ENCODE measurements at places on chromosomes 11 and 22. TPM values are rescaled to one million over a fixed set of nuclear protein-coding genes. Genes with fewer than 3 reads are reported as not detected.

Gene DEFB131B
- total RNA-seq, result not detected

Gene VSIG2
- total RNA-seq, result not detected

Gene ADORA2A
- 15.0 TPM for total RNA-seq

GRCh38 chr11:109062445-109062844 is 359.5 kb upstream of the C11orf87 start:
- DNase-seq, result no peak

DNA sequence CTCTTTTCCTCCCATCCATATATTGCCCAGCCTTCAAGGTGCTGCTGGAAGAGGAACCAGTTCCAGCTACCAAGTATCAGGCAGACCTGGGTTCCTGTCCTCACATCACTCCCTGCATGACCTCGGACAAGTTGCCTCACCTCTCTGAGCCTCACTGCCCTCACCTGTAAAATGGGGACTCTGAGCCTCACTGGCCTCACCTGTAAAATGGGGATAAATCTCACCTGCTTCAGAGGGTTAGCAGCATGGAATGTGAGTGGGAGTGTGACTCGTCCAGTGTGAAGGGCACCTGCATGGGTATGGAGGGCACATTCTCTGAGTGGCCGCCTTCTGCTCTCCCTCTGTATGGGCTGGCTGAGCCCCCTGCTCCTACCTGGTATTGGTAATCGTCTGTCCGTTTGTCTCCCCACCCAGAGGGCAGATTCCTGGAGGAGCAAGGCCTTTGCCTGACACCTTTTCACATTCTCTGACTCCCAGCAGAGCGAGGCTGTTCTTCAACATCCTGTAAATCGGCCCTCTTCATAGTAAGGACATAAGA is 3.7 kb downstream of the GRIK4 start:
- no peak for DNase-seq

DNA sequence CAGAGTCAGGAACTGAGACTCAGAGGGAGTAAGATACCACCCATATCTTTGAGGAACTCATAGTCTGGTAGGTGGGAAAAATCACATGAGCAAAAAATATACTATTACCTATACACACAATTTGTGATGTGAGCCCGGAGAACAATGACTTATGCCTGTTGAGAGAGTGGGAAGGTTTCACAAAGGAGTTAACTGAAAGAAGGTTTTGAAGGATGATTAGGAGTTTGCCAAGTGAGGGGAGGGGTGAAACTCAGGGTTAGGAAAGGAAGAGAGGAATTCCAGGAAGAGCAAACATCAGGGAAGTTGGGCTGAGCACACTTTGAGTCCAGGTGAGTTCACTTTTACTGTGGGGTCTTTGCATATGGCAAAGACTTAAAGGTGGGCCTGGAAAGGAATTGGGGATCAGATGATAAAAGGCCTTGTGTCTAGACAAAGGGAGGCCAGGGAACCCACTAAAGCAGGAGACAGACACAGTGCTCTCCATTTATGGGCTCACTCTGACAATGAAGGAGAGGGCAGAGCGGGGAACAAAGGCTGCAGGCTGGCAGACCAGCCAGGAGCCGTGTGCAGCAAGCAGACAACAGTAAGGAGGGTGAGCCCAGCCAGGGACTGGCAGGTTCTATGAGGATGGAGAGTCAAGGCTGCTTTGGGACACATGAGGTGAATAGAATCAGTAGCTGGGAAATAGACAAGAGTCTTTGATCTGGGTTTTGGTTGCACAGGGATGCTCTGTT is 33.1 kb downstream of the TSPAN18 start:
- DNase-seq, result no peak

DNA sequence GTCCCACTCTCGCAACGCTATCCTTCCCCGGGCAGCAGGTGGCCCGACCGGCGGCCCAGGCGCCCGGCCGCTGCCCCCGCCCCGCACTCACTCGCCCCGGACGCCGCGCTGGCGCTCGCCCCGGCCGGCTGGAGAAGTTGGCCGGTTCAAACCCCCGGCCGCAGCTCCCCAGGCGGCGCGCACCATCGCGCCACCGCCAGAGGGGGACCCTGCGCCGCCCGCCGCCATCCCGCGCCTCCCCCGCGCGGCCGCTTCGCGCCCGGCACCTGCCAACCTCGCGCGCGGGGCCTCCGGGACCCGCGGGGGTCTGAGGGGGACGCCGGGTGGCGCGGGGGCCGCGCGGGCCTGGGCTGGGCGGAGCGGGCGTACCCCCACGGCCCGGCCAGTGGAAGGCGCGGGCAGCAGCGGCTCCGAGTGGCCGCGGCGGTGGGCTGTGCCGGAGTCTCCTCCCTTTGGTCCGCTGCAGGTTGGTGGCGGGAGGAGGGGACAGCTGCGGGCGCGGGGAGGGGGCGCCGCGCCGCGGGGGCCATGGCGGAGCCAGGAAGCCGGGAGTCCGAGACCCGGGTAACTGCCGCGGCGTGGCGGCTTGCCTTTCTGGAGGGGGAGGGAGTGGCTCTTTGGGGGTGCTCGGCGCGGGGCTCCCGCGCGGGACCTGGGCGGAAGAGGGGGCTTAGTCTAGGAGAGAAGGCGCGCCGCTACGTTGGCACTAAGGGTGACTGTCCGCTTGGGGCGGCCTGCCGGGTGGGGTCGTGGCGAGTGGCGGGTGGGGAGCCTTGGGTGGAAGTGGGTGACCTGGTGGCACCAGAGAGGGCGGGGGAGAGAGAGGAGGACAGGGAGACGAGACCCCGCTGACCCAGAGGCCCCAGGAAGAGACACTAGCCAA is at the start of the genes MPST and TST:
TSS of gene MPST (plus strand) at position 434 of the 883 bp plus-strand sequence. CDS start at position 529, 95 bp downstream.
TSS of gene TST (minus strand) at position 139 of the 883 bp plus-strand sequence. CDS start 715 bp downstream, outside the sequence.
- peak; percentile 44 for DNase-seq

Gene FERMT3
- 194 TPM for total RNA-seq

DNA sequence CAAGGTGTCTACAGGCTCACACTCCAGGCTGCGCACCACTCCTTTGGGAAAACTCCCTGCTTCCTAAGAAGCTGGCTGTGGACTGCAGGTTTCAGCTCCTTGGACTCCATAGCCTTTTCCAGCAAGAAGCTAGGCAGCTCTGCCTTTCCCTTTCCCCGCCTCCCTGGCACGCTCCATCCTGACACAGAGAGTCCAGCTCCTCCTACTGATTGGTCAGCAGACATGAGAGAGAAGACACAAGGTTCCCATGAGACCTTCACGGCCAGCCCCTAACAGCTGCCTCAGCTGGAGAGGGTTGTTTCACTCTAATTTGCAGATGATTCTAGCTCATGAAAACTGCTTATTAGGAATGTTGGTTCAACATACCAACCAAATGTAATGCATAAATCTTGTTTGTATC is 27.6 kb downstream of the TENM4 start:
- no peak for DNase-seq

- no peak for DNase-seq
Observed at GRCh38 chr11:95521133-95521542, 268.4 kb downstream of the FAM76B start.

DNA sequence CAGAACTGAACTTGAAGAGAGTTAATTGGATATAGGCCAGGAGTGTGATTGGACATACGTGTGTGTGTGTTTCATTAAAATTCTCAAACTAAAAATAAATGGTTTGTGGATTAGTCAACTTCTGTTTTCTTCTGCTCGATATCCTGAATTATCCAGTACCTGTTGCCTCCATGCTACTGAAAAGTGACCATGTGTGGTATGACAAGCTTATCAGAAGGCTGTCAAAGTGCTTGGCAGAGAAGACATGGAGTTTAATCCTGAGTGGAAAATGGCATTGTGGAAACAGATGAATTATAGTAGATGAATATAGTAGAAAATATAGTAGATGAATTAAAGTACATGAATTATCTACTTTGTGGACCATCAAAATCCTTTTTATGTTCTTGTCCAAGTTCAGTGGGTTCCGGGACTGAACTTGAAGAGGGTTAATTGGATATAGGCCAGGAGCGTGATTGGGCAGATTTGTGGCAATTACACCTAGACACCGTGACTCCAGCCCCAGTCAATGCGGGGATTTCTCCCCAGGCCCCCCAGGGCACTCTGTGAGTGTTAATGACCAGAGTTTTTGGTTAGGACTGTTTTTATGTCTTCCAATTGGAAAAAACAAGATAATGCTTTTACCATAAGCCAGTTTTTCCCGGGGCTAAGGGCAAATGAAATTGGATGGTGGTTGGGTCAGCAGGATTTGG is 30.1 kb downstream of the GRAMD1B start:
- DNase-seq, result no peak

GRCh38 chr22:43288378-43288777 is 54.8 kb downstream of the SCUBE1 start:
- DNase-seq, result no peak

GRCh38 chr11:123145661-123146060 is 49.4 kb downstream of the CLMP start:
- DNase-seq, result no peak

- no peak for DNase-seq
Observed at GRCh38 chr11:94117871-94118270, 10.8 kb upstream of the PANX1 start.

Gene KCNJ11
- not detected for total RNA-seq

DNA sequence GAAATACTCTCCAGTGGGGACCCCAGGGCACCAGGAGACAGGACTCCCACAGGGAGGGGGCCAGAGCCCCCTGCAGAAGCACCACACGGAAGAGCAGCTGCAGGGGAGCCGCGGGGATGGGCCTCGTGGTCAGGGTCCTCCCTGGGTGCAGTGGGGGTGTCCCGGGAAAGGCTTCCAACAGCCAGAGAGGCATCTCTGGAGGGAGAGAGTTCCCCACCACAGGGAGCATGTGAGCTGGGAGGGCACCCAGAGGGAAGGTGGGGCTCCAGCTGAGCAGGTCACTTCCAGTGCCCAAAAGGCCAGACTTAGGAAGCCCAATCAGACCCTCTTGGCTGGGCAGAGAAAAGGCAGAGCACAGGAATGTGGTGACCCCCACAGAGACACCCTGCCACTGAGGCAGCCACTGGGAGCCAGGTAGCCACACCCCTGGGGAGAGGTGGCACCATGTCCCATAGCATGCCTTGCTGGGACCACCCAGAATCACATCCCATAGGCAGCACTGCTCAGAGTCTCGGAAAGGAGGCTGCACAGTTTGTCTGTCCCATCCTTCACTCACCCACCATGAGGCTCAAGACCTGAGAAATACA is 49.9 kb upstream of the LMO1 start:
- DNase-seq, result no peak

Gene C22orf42
- total RNA-seq, result not detected

DNA sequence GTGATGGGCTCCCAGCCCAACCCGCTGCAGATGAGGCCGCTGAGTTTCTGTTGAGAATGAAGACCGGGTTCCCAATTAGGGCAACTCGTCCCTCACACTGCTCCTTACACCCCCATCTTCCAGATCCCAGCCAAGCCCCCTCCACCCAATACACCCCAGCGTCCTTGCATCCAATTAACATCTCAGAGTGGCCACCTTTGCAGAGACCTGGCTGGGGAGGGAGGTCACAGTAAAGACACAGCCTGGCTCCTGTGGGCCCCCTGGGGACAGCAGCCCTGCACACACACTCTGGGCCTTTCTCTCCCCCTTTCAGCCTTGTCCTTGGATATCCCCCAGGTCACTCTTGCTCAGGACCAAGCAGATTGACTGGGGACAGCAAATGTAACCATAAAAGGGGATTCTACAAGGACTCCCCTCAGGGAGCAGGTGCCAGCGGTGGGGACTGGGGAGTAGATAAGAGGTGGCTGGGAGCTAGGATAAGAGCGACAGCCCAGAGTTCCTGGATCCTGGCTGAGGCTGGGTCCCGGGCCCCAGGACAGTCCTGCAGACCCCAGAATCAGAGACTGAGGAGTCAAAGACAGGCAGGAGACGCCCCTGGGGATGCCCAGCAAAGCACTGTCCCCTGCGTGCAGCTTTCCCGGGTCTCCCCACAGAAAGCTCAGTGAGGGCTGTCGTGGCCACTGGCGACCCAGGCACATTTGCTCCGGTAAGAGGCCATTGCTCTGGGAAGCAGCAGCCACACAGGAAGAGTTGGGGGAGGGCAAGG is 8.4 kb downstream of the APOBEC3A start:
- DNase-seq, result no peak

GRCh38 chr11:38819981-38820380 is 2221.9 kb upstream of the RAG2 start:
- DNase-seq, result no peak

- DNase-seq, result peak; percentile 85
Observed at GRCh38 chr22:35648066-35649025, at the start of gene APOL6. Gene APOL6 (plus strand): TSS chr22:35648446. CDS start chr22:35656426, 7,980 bp downstream.

Gene SCGB1D1
- not detected for total RNA-seq

DNA sequence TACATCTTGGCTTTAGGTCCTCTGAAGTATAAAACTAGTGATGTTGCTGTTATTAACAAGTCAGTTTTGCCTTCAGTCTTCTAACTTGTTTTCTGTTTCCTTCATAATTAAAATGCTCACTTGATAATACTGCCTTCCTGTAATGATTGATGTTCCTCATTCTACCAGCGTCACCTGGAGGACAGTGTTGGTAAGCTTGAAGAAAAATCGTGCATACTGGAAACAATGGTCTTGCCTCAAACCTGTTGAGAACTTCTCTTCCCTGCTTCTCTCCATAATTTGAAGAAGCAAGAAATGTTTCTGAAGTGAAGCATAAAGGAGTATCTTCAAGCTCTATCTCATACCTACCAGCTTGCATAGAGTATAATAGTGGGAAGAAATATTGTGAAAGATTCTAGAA is 3.0 kb downstream of the YWHAH start:
- peak; percentile 80 for DNase-seq

Gene TBX1
- total RNA-seq, result 3.2 TPM

Gene TRPM5
- not detected for total RNA-seq

- no peak for DNase-seq
Observed at GRCh38 chr11:131447277-131447815, 76.9 kb downstream of the NTM start.

GRCh38 chr11:104028476-104029263 is 7.8 kb upstream of the DDI1 start:
- no peak for DNase-seq

Gene XBP1
- 240 TPM for total RNA-seq

Gene SLC6A5
- not detected for total RNA-seq

GRCh38 chr11:59679347-59679746 is 10.5 kb upstream of the PATL1 start:
- no peak for DNase-seq

GRCh38 chr22:24420072-24420976 is 7.1 kb upstream of the ADORA2A start:
- no peak for DNase-seq

Gene CLP1
- total RNA-seq, result 18.5 TPM

DNA sequence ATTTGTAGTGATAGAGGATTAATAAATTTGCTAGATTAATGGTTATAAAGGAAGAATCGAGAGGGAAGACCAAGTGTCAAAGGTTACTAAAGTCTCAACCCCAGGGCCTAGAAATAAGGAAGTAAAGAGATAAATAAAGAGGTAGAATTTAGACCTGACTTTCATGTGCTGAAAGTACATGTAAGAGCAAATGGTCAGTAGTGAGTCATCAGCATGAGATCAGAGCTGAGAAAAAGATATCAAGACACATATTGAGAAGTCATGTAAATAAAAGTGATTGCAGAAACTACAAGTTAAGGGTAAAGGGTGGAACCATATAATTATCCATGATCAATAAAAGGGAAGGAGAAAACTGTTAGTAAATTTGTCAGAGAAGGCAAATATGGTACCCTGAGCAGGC is 1.4 kb upstream of the OR8B8 start:
- DNase-seq, result no peak

DNA sequence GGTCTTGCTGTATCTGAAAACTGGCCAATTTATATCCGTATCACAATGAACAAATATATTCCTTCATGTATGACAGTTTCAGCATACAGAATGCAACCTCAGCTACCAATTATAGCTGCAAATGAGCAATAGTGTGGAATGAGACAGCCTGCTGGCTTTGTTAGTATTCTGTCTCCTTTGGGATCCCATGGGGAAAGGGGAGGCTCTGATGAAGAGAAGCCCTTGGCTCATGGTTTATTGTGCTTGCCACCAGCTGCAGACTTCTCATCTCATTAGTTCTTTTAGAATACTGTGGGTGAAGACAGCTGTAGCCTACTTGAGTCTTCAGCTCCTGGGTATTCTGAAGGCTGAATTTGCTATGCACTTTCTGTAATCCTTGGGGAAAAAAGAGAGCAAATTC is 42.4 kb downstream of the PITPNB start:
- no peak for DNase-seq

Gene USP28
- total RNA-seq, result 118 TPM
